Fibroblast of skin of right quadriceps (primary cell): ENCODE measurements at places on chromosomes 11 and 22.
A peak's percentile ranks its signal among the peaks of the same experiment; 100 is the strongest.

DNA sequence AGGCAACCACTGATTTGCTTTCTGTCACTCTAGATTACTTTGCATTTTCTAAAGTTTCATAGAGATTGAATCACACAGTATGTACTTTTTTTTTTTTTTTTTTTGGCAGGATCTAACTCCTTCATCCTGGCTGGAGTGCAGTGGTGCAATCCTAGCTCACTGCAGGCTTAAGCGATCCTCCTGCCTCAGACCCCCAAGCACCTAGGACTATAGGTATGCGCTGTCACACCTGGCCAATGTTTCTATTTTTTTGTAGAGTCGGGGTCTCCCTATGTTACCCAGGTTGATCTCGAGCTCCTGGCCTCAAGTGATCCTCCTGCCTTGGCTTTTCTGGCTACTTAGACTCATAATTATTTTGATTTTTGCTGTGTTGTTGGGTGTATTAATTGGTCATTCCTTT, 294.6 kb upstream of the CTSC start:
- no peak for DNase-seq

- no peak for DNase-seq
Measured at GRCh38 chr22:45816776-45817175, 145.1 kb downstream of the ATXN10 start.

GRCh38 chr22:46473021-46473779, 64.2 kb downstream of the CELSR1 start:
- DNase-seq = no peak

GRCh38 chr11:88508759-88509581, 171.4 kb upstream of the CTSC start:
- peak; percentile 31 for DNase-seq

DNA sequence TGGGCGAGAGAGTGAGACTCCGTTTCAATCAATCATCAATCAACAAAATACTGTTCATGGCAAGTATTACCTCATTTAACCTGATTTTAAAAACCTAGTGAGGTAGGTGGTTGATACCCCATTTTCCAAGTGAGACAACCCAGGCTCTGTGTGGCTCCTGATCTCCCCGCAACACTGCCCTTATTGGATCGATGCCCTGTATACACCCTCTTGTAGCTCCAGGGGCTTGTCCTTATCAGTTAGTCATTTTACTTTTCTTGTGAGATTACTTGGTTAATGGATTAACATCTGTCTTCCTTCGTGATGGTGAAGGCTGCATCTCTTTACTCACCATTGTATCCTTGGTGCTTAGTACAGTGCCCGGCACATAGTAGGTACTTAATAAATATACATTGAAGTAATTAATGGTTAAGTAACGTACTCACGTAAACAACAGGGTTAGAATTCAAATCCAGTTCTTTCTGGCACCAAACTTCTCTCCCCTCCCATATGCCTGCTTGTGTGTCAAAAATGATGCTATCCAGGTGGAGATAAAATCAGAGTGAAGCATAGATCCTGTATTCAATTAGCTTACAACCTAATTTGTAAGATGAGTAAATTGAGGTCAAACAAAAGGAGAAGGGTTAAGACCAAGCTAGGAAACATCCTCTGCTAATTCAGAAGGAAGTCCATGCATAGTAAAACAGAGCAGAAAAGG, 1.8 kb upstream of the PRG2 start:
- DNase-seq = no peak

GRCh38 chr22:22178992-22179391, 65.6 kb upstream of the VPREB1 start:
- DNase-seq = no peak

- peak; percentile 78 for DNase-seq
Measured at GRCh38 chr11:8098361-8098760, 17.4 kb downstream of the TUB start.

GRCh38 chr22:35432228-35432905, 32.4 kb downstream of the MCM5 start:
- DNase-seq = no peak
